Frontal cortex (tissue), 4 donors: ENCODE measurements at places on chromosomes 5 and 9. TPM values are rescaled to one million over a fixed set of nuclear protein-coding genes. Genes with fewer than 3 reads are reported as not detected.

GRCh38 chr9:132369421-132369820, 14.6 kb upstream of the SETX start:
- DNase-seq: no peak

DNA sequence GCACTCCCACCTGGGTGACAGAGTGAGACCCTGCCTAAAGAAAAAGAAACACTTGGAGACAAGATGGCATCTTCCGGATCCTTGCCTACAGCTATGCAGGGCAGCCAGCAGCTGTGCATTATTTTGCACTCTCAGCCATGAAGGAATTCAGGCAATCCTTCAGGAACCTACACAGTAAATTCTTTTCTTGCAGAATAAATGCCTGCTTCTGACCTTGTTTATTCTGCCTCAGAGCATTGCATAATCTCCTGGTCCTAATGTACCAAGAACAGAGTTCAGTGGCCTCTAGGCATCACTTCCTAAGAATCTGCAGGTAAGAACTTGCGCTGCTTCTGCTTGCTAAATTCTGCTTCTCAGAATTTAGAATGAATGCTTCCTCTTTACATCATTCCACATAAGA, 16.8 kb downstream of the GLDC start:
- no peak for DNase-seq

GRCh38 chr5:10984021-10984715, 223.1 kb upstream of the DAP start:
- no peak for DNase-seq

GRCh38 chr5:15992918-15993317, 186.7 kb downstream of the MARCHF11 start:
- no peak for DNase-seq

DNA sequence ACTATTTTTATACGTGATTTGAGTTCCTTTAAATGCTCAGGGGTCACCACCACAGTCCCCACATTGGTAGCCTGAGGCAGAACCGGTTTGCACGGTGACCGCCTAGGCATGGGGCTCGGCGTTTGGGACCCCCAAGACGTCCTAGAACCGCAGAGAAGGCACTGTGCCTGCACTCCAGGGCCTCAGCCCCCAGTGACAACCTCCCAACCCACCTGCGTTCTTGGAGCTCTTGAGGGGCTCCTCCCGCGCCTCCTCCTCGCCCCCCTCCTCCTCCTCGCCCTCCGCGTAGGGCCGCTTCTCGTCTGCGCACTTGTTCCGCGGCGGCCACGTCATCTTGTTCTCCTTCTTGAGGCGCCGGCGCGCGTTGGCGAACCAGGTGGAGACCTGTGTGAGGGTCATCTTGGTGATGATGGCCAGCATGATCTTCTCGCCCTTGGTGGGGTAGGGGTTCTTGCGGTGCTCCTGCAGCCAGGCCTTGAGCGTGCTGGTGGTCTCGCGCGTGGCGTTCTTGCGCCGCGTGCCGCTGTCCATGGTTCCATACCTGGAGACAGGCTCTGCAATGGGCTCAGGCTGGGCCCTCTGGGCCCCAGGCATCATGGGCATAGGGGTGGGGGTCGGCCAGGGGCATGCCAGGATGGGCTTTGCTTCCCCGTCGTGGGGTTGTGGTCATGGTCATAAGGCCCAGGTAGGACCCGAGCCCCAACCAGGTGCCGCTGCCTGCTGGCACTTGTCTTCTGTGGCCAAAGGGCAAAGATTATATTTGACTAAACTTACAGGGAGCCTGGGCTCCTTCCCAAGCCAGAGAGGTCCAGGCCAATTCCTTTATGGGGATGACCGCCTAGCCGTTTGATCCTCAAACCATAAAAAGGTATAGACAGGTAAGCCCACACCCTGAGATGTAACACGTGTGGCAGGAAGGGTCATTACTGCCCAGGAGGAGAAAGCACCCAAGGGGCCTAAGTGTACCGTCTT, 3.1 kb downstream of the IRX4 start:
- no peak for DNase-seq

DNA sequence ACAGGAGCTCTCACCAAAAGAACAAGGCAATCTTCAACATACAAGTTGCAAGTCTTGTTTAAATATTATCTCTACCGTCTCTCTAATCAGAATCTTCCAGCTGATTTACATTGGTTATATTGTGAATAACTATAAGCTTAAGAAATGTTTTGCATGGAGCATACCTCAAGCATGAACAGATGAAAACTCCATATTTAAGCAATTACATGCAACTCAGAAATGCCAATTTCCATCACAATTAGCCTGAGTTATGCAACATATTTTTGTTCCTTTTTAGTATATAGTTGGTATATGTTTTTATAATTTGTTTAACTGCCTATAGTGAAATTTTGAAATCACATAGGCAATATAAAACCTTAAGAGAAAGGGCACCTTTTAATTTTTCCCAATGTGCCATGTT, 142.5 kb downstream of the DENND1A start:
- DNase-seq: no peak

GRCh38 chr5:173950829-173951228, 38.1 kb upstream of the C5orf47 start:
- no peak for DNase-seq

DNA sequence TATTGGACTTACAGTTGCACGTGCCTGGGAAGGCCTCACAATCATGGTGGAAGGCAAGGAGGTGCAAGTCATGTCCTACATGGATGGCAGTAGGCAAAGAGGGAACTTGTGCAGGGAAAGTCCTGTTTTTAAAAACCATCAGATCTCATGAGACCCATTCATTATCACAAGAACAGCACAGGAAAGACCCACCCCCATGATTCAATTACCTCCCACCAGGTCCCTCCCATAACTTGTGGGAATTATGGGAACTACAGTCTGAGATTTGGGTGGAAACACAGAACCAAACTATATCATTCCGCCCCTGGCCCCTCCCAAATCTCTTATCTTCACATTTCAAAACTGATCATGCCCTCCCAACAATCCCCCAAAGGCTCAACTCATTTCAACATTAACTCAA, 75.6 kb downstream of the ZFAND5 start:
- no peak for DNase-seq

DNA sequence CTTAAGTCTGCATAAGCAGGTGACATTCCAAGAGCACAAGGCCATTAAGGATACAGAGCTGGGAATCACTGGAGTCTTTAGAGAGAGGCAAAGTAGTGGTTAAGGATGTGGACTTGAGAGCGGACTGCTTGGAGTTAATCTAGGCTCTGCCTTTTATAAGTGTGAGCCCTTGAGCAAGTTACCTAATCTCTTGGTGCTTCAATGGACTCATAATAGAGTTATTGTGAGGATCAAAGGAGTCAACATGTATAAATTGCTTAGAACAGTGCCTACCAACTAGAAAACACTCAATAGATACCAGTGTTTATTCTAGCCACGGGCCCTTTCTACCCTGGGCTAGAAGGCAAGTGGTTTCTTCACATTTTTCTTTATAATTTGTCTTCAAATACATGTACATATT, 819.4 kb downstream of the NR2F1-AS1 start:
- no peak for DNase-seq

- no peak for DNase-seq
Measured at GRCh38 chr5:125251703-125252102, 505.3 kb upstream of the ZNF608 start.

- no peak for DNase-seq
Measured at GRCh38 chr9:16203729-16204573, 651.1 kb downstream of the CCDC171 start.

DNA sequence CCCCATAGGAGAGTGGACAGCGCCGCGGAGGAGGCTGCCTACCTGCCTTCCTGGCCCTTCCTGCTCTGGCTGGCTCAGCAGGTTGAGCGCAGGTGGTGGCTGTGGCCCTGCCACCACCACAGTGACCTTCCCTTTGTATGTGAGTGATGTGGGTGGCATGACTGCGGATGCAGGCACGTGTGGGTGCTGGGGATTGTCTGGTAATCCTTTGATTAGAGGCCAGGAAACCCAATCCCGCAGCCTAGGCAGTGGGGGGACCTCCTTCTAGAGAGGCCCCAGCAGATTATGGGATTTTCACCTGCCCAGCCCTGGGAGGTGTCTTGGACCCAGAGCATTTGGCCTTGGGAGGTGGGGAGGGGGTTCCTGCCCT, 16.5 kb downstream of the RXRA start:
- no peak for DNase-seq

DNA sequence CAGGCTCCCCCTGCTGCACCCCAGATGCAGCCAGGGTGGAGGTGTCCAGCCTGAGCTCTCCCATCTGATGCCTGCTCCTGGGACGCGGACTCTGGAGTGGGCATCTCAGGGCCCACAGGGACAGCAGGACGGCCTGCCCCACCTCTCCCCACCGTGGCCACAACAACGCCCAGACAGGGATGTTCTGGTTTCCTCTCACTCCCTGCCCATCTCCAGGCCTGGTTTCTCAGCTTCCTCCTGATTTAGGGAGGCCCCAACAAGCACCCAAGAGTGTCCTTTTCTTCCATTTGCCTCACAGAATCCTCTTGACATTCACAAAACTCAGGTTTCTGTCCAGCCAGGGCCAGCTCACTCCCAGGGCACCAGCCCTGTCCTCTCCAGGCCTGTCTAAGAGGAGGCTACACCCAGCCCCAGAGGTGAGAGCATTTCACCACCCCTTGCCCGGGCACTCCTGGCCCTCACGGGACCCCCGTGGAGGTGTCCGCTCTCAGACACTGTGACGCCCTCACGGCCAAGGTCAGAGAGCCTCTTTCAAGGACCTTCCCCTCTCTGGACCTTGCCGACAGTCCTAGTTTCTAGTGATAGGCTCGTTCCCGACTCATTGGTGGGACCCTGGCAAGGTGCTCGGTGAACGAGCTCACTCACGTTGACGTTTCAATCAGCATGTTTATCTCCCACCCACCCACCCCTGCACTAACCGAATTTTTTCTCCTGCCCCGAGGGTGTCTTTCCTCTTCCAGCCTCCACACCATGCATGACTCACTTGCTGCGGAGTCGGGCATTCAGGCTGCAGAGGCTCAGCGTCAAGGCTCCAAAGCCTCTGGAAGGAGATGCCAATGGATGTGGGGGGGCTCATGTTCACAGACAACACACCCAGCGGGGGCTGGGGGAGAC, 62.0 kb upstream of the UNC5A start:
- no peak for DNase-seq

DNA sequence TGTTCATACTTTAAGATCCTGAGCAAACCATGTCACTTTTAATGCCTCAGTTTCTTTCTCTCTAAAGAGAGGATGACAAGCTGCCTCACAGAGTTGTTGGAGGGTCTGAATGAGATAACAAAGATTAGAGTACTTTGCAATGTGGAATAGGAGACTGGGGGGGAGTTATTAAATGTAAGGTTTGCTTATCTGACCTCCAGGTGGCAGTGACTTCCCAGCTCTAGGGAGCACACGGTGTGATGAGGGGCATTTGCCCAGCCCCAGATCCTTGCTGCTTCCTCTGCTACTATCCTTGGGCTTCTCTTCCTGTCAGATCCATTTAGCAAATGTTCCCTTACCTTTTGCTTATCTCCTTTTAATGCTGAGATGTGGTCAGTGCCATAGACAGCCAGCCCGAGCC, 30.7 kb downstream of the ENHO start:
- DNase-seq: no peak

- DNase-seq: no peak
Measured at GRCh38 chr5:167280111-167280510, 1011.3 kb upstream of the WWC1 start.

DNA sequence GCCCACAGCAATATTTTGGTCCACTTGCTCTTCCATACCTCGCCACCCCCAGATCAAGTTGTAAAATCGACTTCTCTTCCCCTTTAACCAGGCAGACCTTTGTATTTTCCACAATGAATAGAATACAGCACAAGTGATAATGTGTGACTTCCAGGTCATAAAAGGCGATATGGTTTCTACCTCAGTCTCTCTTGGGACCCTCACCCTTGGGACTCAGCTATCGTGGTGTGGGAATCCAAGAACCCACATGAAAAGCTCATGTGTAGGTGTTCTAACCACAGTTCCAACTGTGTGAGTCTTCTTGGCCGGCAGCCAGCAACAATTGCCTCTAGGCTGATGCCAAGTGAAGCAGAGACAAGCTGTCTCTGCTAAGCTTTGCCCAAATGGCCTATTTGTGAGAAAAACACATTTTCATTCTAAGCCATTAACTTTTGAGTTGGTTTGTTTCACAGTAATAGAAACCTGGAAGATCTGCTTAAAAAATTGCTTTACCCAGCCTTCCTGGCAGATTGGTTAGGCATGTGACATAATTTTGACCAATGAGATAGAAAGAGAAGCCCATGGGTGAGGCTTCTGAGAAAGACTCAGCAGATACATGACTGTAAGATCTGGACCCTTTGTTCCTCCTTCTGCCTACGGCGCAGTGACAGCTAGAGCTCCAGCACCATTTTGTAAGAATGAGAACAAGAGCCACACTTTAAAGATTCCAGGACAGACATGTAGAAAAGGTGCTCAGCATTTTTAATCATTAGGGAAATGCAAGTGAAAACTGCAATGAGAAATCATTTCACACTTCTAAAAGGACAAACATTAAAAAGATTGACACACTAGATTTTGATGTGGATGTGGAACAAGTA, 18.3 kb upstream of the MLLT3 start:
- DNase-seq: no peak

DNA sequence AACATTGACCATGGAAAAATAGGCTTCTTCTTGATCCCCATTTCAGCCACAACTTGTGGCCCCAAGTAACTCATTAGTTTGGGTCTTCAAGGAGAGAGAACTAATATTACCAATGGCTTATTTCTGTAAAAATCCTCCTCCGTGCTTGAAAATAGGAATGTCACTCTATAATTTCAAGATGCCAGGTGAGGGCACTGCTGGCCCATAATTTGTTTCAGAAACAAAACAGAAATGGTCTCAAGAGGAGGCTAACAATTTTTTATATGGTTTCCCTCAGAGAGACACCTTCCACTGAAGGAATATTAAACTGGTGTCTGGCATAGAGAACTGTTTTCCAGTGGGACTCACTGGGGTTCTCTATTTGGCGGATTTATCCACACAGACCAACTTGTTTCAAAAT, 437.0 kb upstream of the TRPC7 start:
- peak; percentile 13 for DNase-seq

- DNase-seq: no peak
Measured at GRCh38 chr9:125810161-125810560, 63.0 kb downstream of the PBX3 start.

- DNase-seq: no peak
Measured at GRCh38 chr9:83936523-83936922, 15.3 kb upstream of the KIF27 start.

DNA sequence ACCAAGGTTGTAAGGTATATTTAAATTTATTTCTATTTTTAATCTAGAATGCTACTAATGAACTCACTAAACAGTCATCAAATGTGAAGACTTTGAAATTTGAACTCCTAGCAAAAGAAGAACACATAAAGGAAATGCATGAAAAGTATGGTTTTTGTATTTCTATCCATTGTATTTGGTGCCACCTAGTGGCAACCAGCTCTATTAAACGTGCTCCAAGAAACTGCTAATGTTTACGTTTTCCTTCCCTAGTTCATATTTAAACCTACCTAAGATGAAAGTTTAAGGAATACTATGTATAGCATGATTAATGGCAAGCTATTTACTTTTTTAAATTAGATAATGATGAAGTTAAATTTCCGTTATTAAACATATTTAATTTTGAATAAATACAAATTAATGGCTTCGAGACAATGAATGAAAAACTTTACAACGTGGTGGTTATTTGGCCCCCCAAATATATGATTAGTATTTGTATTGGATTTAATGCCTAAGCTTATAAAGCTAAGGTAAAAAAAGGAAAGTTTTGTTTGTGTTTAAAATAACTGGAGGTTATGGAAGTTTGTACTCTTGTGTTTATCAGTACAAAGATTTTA, 115.9 kb upstream of the SH3GL2 start:
- DNase-seq: peak; percentile 10

The ADGRV1 gene
- total RNA-seq: 98.6 TPM

The HSD17B3 gene
- not detected for total RNA-seq

The PCDHB4 gene
- total RNA-seq: 4.5 TPM

The C5 gene
- 7.7 TPM for total RNA-seq

The SLC25A48 gene
- 1.2 TPM for total RNA-seq

The CCDC180 gene
- 9.8 TPM for total RNA-seq

The GPBP1 gene
- total RNA-seq: 154 TPM
